ENCODE measurements at places on chromosomes 3 and 15. TPM values are rescaled to one million over a fixed set of nuclear protein-coding genes. Genes with fewer than 3 reads are reported as not detected.

DNA sequence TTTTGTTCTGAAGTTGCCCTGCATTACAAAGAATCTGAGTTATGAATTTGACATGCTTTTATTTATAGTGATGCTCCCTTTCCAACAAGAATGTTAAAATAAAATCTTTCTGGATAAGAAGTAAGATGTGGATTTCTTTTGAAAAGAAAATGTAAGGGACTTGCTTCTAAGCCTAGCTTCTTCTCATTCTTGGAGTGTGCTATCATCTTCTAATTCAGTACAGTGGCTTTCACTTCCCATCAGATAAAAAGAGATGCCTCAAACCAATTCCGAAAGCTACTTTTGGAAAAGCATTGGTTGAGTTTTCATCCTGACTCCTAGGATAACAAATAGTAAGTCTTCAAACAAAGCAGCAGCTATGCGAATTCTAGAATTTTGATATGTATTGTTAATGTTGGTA is 197.0 kb upstream of the ZPLD1 start:
- no peak for DNase-seq
- no peaks in the 10 kb centered on the region for H3K4me1 ChIP-seq
- no peaks in the 10 kb centered on the region for H3K27me3 ChIP-seq
- H3K27ac ChIP-seq = no peak overlapping the region
- no peaks in the 10 kb centered on the region for H3K36me3 ChIP-seq

- H3K36me3 ChIP-seq = no peaks in the 10 kb centered on the region
- no peaks in the 10 kb centered on the region for H3K4me1 ChIP-seq
- H3K27ac ChIP-seq = no peak overlapping the region
- no peak for DNase-seq
- H3K27me3 ChIP-seq = no peaks in the 10 kb centered on the region
Measured at GRCh38 chr15:88312941-88313579, 56.5 kb upstream of the NTRK3 start.

DNA sequence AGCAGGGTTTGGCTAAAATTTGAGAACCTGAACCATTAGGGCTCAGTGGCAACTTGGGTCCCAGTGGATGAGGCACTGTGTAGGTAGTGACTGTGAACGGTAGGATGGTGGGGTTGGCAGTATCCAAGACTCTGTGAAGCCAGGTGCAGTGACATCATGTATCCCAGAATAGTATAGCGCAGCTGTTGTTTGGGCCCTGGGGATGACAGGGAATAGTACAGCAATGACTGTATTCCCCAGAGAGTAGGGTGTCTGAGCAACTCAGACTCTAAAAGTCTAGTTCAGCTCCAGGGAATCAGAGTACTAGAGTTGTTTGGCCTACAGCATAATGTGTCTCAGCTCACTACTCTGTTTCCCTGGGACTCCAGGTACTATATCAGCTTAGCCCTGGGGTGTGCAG is 20.7 kb upstream of the PPP2R3A start:
- H3K27ac ChIP-seq = no peak overlapping the region
- no peaks in the 10 kb centered on the region for H3K36me3 ChIP-seq
- no peaks in the 10 kb centered on the region for H3K4me1 ChIP-seq
- DNase-seq = no peak

DNA sequence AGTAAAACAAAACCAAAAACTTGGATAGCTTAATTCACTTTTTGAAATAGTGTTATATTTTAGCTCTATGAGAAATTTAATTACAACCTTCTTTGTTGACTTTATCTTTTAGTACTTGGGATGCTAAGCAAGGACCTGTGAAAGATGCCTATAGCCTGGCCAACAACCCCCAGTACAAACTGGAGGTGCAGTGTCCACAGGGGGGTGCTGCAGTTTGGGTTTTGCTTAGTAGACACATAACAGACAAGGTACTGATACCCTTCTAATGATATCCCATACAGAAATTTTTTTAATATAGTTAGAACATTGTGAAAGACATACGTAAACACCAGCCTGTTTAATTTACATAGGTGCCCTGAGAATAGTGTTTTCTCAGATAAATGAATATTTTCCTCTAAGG is 35.3 kb downstream of the CAPN7 start:
- H3K27ac ChIP-seq = no peak overlapping the region
- peaks cover 50% of the 10 kb centered on the region for H3K36me3 ChIP-seq
- peak; percentile 71 for DNase-seq
- H3K4me3 ChIP-seq = no peak overlapping the region
- no peaks in the 10 kb centered on the region for H3K4me1 ChIP-seq
- no peaks in the 10 kb centered on the region for H3K27me3 ChIP-seq

- H3K4me3 ChIP-seq = no peak overlapping the region
- no peaks in the 10 kb centered on the region for H3K27me3 ChIP-seq
- no peaks in the 10 kb centered on the region for H3K36me3 ChIP-seq
- no peak overlapping the region for H3K27ac ChIP-seq
Measured at GRCh38 chr3:106792716-106793115, 584.5 kb upstream of the CCDC54 start.

Gene TGM4
- total RNA-seq = not detected

GRCh38 chr3:171841620-171842000 is 1.5 kb upstream of the TMEM212 start:
- no peak overlapping the region for H3K4me3 ChIP-seq
- H3K4me1 ChIP-seq = peaks cover 32% of the 10 kb centered on the region
- no peak overlapping the region for H3K27ac ChIP-seq
- DNase-seq = no peak
- H3K36me3 ChIP-seq = no peaks in the 10 kb centered on the region
- H3K27me3 ChIP-seq = no peaks in the 10 kb centered on the region

GRCh38 chr3:16236856-16237393 is 27.8 kb downstream of the DPH3 start:
- H3K4me3 ChIP-seq = no peak overlapping the region
- peaks cover 8% of the 10 kb centered on the region for H3K4me1 ChIP-seq
- no peaks in the 10 kb centered on the region for H3K36me3 ChIP-seq
- H3K27me3 ChIP-seq = no peaks in the 10 kb centered on the region
- no peak for DNase-seq

DNA sequence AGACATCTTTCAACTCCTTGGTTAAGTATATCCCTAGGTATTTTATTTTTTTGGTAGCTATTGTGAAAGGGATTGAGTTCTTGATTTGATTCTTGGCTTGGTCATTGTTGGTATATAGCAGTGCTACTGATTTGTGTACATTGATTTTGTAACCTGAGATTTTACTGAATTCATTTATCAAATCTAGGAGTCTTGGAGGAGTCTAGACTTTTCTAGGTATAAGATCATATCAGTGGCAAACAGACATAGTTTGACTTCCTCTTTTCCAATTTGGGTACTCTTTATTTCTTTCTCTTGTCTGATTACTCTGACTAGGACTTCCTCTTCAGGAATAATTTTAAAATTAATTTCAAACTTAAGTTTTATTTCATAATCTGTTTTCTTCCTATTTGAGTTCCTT is 125.2 kb downstream of the OCA2 start:
- no peaks in the 10 kb centered on the region for H3K4me1 ChIP-seq
- H3K4me3 ChIP-seq = no peak overlapping the region
- no peak for DNase-seq

DNA sequence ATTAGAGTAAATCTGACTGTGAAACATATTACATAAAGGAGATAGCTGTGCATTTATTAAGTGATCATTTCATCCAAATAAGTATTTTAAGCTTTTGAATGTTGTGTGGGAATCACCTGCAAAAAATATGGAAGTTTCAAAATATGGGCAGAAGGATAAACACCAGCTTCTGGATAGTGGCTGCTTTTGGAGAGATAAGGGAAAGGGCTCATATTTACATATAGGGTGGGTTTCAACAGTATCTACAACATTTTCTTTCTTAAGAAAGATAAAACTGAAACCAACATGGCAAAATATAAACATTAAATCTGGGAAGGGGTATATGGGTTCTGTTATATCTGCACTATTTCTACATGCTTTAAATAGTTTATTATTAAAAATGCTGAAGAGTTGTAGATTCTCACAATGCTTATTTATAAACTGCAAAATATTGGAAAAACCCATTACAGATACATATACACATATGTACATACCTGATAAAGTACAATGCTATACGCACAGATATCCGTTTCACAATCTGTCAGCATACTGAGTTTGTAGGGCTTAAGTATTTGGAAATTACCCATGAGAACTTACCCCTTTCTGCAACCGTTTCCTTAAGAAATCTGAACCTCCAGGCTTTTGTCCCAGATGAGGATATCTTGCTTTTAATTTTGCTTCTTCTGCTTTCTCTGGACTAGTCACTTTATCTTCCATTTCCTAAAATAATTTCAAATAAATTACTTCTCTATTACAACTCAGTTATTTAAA is 12.1 kb downstream of the ARPP19 start:
- H3K4me3 ChIP-seq = no peak overlapping the region
- no peak for DNase-seq
- peak overlapping the region; percentile 1 for H3K27ac ChIP-seq
- H3K36me3 ChIP-seq = no peaks in the 10 kb centered on the region
- no peaks in the 10 kb centered on the region for H3K27me3 ChIP-seq

- H3K27me3 ChIP-seq = no peaks in the 10 kb centered on the region
- no peak overlapping the region for H3K4me3 ChIP-seq
- no peaks in the 10 kb centered on the region for H3K4me1 ChIP-seq
- no peak overlapping the region for H3K27ac ChIP-seq
Measured at GRCh38 chr3:55362210-55362960, 124.7 kb downstream of the WNT5A start.

DNA sequence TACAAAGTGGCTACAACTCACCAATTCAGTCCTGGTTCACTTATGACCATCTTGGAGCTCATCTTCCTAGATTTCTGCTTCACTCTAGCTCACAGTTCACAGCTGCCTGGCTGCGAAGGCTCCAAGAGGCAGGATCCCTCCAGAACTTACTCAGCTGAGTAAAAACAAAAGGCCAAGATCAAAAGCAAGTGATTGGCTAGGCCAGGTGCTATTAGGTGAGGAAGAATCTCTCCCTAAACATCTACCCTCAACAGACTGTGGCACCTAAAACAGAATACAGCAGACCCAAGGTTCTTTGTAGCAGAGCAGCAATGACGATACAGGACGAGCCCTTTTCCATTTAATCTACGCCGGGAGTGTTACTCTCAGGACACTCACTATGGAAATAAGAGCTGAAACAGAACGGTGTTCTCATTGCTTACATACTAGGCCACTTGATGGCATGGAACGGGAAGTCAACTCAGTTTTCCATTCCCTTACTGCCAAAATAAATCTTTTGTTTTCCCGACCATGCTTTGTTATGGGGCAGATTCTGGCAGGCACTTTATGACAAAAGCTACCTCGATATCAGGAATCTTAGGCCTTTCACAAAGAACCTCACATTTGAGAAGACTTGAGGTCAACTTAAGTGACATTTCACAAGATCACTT is 901 bp downstream of the ICE2 start:
- H3K4me1 ChIP-seq = peaks cover 21% of the 10 kb centered on the region
- H3K27ac ChIP-seq = peak overlapping the region; percentile 90
- no peak for DNase-seq
- H3K27me3 ChIP-seq = no peaks in the 10 kb centered on the region
- peak overlapping the region; percentile 66 for H3K4me3 ChIP-seq

Gene GOLGA6L9
- total RNA-seq = 3.6 TPM

DNA sequence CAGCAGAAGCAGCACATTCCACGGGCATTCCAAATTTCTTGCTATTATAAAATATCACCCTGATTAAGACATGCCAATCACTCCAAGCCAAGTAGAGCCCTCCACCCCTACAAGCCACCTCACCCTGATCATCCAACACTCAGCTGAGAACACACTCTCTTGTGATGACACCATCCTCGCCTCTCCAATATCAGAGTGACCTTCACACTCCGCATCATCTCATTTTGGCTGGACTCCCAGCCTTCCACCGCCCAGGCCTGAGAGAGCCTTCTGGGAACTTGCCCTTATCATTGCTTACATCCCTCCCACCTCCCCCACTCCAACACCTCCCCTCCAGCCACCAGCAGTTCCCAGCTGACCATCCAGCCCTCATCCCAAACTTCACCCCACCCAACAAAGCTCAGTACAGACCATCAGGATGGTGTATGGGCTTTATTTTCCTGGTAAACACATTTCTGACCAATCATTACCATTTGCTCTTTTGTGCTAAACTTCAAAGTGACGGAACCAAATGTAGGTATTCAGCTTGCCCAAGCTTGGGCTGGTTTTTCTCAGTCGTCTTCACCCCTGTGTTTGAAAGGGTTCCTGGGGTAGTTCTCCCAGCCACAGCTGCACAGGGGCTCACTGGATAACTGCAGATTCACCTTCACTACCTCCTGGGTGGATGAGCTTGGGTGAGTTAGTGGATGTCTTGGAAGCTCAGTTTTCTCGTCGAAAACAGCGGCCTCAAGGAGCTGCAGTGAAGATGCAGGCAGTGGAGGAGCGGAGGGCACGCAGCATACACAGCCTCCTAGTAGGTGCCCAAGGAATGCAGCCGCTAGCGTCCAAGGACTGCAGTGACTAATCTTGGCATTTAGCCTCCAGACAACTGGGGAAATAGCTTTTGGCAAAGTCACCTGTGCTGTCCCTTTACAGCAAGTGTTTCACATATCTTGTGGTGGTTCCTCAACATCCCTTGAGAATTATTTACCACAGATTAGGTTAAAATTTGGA is 115.1 kb downstream of the LIPC start:
- no peak for DNase-seq
- no peak overlapping the region for H3K4me3 ChIP-seq
- no peaks in the 10 kb centered on the region for H3K36me3 ChIP-seq
- H3K4me1 ChIP-seq = peaks cover 44% of the 10 kb centered on the region
- H3K27me3 ChIP-seq = no peaks in the 10 kb centered on the region

DNA sequence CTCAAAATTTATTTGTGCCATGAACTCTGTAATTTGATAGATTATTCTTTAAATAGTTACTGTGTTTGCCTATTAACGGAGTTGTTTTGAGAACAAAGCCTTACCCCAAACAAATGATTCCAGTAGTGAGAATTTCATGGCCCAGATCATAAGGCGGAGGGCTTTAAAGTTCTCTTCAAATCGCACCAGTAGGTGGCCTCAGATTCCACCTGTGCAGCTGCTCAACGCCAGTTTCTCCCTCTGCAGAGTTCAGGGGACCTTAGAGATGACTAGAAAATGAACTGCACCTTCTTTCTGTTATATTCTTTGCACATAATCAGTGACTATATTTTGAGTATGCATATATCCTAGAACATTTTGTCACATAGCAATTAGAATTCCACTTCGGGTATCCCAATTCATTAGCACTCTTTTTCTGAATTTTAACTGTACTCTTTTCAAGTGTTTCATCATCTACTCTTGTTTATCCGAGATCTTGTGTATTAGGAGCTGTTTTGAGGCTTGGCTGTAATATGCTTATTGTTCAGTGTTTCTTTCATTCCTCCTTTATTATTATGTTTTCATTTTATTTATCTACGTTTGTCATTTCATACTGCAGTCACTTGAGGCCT is 232.6 kb upstream of the CHRM5 start:
- DNase-seq = no peak
- no peak overlapping the region for H3K4me3 ChIP-seq
- no peaks in the 10 kb centered on the region for H3K4me1 ChIP-seq
- H3K36me3 ChIP-seq = peaks cover 4% of the 10 kb centered on the region
- H3K27me3 ChIP-seq = no peaks in the 10 kb centered on the region
- H3K27ac ChIP-seq = no peak overlapping the region

DNA sequence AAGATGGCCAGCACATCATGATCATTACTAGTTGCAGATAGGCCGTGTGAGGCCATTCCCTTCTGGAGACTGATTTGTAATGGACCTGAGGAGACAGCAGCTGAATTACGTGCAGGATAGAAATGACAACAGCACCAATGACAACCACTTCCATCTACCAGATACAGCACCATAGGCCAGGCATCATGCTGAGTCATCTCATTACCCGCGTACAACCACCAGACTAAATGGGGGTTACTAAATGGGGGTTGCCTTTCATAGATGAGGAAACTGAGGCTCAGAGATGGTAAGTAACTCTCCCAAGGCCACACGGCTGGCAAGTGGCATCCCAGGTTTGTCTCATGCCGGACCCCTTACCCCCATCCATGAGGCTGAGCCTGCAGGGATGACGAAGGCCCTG is 32.8 kb upstream of the FAM107A start:
- no peak overlapping the region for H3K27ac ChIP-seq
- H3K27me3 ChIP-seq = no peaks in the 10 kb centered on the region
- no peaks in the 10 kb centered on the region for H3K36me3 ChIP-seq

GRCh38 chr3:17035966-17036365 is 151.2 kb downstream of the PLCL2 start:
- H3K27ac ChIP-seq = no peak overlapping the region
- no peaks in the 10 kb centered on the region for H3K36me3 ChIP-seq
